Amygdala (tissue), 56 donors: ENCODE measurements at places on chromosomes 2 and 18.
A peak's percentile ranks its signal among the peaks of the same experiment; 100 is the strongest.

DNA sequence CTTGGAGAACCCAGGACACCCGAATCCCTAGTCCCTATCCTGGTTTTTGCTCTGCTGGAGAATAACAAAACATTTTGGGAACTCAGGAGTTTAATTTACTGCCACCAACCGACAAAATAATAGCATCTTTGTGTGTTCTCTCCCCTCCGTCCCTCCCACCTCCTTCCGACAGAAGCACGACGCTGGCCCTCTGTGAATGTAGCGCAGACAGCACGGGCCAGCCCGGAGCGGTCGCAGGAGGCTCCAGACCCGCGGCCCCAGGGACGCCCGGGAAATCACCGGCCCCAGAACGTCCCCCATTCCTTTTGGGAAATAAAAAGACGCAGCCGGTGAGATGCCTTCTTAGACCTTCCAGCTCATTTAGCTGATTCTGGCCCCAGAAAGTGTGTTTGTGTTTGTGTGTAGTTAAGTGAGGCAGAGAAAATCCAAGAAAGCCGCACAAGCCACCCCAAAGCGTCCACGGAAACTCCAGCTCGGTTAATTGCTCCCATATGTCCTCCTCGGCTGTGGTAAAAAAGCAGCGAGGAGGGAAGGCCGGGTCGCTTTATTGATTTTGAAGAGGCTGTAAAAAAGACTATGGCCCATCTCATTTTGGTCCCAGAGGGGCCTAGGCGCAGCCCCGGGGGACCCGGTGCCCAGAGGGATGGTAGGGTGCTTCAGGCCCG is 577 bp upstream of the TANC1 start:
- DNase-seq: peak; percentile 31

GRCh38 chr2:53829273-53829979 is 30.3 kb downstream of the GPR75 start:
- no peak for DNase-seq

- no peak for DNase-seq
Observed at GRCh38 chr2:200431996-200432705, 77.7 kb downstream of the KCTD18 start.

DNA sequence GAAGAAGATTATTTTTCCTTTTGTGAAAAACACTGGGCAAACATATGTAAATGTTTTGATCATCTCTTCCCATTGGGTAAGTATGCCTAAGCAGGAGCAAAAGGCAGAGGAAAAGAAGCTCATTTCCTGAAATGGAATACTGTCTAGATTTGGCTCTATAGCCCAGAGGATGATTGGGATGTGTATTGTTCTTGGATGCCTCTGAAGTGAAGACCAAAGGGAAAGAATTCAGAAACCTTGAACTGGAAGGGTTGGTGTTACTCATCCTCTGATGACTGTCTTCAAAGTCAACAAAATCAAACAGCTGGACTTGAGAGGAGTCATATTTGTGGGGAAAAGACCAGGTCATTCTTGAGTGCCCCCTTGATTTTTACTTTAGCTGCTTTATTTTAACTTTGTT is 112.6 kb upstream of the NT5C1B start:
- DNase-seq: no peak

DNA sequence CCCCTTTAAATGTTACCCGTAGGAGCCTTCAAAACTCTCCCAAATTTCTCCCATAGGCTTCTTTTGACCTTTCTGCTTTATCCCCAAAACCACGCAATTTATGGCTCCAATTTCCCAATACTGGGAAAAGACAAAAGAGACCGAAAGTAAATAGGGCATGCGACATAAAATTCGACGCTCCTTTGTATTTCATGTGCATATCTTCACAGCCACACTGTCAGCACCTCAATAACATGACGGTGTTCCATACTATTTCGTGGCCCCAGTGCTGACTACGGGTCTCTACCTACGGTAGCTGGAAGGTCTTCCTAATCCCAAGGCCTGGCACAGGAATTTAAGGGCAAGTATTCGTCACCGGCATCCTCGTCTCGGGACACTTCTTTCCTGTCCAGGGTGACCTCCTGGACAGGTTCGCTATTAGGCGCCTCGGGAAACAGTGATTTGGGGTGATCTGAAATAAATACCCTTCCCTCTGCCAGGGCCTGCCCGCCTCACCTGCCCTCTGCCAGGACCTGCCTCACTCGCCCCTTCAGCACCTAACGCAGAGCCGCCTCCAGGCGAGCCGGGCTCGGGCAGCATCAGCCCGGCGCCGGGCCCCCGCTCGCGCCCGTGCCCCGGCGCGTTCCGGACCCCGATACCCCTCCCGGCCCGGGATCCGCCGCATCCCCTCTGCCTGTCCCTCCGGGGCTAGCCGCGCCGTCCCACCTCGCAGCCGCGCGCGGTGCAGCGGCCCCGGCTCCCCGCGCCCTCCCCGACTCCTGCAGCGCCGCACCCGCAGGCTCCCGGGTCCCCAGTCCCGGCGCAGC is 680 bp downstream of the DTNB start:
- DNase-seq: peak; percentile 56

DNA sequence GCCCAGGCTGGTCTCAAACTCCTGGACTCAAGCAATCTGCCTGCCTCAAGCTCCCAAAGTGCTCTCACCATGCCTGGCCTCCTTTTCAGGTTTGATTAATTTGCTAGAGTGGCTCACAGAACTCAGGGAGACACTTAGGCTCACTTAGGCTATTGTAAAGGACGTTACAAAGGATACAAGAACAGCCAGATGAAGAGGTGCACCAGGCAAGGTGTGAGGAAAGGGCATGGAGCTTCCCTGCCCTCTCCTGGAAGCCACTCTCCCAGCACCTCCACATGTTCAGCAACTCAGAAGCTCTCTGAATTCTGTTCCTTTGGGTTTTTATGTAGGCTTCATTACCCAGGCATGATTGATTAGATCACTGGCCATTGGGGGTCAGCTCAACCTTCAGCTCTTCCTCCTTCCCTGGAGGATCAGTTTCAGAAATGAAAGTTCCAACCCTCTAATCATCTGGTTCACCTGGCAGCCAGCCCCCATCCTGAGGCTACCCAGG is 78.7 kb upstream of the RGPD5 start:
- DNase-seq: no peak

GRCh38 chr2:126449677-126450076 is 206.3 kb upstream of the GYPC start:
- no peak for DNase-seq

GRCh38 chr2:76808732-76809131 is 713.4 kb downstream of the LRRTM4 start:
- DNase-seq: no peak

- DNase-seq: no peak
Observed at GRCh38 chr18:78123144-78123909, 856.3 kb upstream of the SALL3 start.

DNA sequence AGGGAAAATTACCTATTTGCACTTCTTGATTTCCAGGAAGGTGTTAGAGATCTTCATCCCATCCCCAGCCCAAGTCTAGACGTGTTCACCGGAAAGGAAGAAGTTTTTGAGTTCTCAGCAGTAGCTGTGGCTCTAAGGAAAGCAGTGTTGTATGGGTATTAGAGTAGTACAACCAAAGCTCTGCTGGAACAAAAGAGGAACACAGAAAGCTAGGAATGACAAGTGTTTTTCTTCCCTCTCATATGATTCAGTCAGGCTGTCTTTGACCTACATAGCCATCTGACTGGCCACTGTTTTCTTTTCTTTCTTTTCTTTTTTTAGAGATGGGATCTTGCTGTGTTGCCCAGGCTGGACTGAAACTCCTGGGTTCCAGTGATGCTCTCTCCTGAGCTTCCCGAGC is 82.7 kb upstream of the SLC39A10 start:
- no peak for DNase-seq

GRCh38 chr2:234189230-234189629 is 138.7 kb downstream of the SPP2 start:
- no peak for DNase-seq

DNA sequence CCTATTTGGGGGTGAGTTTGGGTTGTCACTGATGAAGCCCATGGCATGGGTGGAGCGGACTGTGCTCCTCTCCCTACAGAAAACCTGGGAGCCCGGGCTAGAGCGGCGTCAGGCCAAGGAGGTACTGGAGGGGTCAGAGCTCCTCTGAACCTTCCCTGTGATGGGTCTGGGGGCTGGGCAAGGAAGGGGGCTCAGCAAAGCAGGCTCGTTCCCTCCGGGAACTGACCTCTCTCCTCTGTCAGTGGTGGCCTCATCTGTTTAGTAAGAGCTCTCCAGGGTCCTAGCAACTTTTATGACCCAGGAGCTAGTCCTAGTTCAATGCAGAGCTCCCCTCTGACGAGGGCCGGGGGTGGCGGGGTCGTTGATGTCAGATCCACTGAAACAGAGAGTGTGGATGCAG is 62.4 kb upstream of the OTOF start:
- no peak for DNase-seq

- no peak for DNase-seq
Observed at GRCh38 chr2:148279216-148279615, 258.3 kb downstream of the MBD5 start.

DNA sequence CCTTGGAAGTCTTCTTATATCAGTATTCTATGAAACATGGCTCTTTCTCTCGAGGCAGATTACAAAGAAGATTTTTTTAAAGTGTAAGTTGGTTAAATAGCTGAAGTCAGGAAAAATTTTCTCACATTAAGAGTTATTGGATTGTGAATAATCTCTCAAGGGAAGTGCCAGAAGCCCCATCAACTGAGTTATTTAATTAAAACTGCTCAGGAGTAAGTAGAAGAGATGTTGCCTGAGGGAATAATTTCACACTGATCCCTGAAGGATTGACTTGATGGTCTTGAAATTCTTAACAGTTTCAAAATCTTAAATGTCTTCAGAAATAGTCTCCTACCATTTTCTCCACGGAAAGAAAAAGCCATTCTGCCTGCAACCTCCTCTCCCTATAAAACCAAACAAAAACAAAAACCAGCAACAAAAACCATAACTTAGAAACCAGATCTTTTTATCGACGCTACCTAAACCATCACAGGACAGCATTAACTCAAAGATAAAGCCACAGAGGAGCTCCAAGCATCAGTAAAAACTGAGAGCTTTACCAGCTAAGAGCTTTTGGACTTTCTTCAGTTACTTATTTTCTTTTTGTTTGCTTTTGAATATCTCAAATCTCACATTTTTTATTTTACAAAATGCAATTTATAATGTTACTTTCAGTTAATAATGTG is 12.9 kb downstream of the CD226 start:
- DNase-seq: no peak

DNA sequence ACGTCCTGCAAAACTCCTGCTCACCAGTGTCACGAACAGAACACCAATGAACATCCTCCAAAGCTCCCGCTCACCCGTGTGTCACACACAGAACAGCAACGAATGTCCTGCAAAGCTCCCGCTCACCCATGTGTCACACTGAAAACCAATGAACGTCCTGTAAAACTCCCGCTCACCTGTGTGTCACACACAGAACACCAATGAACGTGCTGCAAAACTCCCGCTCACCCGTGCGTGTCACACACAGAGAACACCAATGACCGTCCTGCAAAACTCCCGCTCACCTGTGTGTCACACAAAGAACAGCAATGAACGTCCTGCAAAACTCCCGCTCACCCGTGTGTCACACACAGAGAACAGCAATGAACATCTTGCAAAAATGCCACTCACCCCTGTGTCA is 20.5 kb upstream of the FAM110C start:
- no peak for DNase-seq

- DNase-seq: no peak
Observed at GRCh38 chr18:4734903-4735302, 279.8 kb upstream of the DLGAP1 start.

DNA sequence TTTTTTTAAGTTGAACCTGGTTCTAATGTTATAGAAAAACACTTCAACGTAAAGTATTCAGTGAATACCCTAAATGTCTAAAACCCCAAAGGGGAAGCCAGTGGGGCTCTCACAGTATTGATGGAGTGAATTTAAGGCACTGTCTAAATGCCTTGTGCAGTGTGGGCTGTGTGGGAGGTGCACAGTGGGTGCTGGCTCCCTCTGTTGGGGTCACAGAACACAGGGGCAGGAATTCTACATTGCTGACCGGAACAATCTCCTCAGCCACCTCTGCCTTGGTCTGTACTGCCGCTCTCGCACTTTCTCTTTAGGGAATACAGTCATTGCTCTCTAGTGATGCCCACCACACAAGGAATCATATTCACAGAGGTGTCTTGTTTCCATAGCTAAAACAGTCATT is 45.4 kb downstream of the SPRED2 start:
- DNase-seq: no peak

DNA sequence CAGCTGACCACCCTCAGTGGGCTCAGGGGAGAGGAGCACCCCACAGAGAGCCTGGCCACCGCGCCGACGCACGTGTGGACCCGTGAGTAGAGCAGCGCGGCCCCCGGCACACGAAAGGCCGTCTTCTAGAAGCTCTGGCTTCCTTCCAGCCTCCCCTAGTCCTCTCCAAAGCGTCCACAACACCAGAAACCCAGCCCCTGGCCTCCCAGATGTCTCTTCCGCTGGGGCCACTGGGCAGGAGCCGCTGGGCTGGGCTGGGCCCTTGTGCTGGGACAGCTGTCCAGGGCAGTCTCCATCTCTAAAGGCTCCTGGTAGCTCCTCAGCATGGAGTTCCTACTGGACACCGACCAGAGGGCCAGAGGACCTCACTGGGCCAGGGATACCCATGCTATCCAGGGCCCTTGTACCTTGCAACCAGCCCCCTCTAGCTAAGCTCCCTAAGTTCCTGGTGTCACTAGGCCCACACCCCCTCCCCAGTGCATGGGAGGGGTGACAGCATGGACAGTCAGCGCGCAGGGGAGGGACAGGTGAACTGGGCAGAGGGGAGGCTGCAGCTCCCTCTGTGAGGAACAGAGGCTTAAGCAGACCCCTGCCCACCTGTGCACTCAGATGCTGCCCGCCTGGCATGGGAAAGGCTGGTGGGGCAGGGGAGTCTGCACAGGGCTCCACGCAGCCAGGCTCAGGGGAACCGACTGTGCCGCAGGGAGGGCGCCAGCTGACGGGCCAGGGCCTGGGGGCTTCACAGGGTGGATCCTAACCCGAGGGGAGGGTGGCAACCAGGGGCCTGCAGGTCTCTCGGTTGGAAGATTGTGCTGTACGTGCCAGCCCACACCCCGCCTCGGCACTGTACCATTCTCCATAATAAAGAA is 32.9 kb downstream of the MTERF4 start:
- no peak for DNase-seq

- no peak for DNase-seq
Observed at GRCh38 chr2:35428548-35428947, 927.0 kb upstream of the CRIM1 start.
